ENCODE measurements at places on chromosomes 2 and 18.

DNA sequence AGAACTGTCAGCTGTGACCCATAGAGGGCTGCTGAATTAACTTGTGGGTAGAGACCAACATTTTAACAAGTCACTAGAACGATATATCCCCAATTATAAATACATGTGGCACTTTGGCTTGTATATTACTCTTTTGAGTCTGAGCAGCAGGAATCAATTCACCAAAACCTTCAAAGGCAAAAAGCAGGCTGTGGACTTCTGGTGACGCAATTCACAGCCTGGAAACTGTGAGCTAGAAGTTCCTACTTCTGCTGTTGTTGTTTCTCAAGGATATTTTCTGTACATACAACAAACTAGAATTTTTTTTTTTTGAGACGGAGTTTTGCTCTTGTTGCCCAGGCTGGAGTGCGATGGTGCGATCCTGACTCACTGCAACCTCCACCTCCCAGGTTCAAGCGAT lies 37.3 kb downstream of the PTCD3 start:
- DNase-seq = no peak

GRCh38 chr2:36178384-36178783 lies 177.2 kb upstream of the CRIM1 start:
- DNase-seq = no peak

DNA sequence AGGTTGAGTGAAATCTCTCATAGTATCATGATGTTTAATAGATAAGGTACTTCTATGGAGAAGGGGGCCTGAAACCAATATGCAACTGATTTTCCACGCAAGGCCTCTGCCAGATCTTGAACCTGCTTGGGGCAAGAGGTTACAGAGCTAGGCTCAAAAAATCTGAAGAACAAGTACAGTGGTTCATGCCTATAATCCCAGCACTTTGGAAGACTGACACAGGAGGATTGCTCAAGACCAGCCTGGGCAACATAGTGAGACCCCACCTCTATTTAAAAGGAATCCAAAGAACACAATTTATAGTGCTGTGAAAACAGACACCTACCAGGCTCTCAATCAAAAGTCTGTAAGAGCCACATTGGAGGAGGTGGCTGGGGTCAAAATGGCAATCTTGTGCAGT lies 28.6 kb downstream of the HADHA start:
- no peak for DNase-seq

DNA sequence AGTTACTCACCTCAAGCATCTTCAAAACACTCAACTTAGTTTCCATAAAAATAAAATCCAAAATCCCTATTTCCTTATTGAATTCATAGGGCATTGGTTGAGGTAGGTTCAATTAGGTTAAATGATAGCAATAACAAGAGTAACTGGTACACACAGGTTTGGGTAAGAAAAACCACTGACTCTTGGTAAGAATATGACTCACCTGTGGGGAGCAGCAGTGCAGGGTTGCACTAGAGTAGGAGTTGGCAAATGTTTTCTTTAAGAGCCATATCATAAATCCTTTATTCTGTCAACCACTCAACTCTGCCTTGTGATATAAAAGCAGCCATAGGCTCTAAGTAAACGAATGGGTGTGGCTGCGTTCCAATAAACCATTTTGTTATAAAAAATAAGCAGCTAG lies 71.4 kb upstream of the CDH20 start:
- DNase-seq = no peak

- no peak for DNase-seq
Observed at GRCh38 chr2:171509945-171510731, 12.1 kb upstream of the CYBRD1 start.

DNA sequence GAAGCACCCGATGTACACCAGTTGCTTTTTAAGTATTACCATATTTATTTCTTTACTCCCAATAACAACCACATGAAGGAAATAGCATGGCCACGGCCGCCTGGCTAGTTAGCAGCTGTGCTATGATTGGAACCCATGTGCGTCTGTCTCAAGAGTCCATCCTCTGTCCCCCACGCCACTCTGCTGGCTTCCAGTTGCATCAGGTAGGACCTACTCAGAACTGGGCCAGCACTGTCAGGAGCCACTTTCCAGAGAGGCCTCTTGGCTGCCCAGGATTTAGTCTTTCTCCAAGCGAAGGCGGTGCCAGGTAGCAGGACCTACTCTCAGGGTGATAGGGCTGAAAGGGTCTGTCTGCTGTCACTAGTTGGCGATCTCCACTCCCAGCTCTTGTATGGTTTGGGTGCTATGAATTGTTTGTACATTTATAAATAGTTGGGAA lies 22.1 kb downstream of the ASB18 start:
- no peak for DNase-seq

Measured in activated naive CD4-positive, alpha-beta T cell (primary cell).